ENCODE measurements at places on chromosomes 3 and 15.

DNA sequence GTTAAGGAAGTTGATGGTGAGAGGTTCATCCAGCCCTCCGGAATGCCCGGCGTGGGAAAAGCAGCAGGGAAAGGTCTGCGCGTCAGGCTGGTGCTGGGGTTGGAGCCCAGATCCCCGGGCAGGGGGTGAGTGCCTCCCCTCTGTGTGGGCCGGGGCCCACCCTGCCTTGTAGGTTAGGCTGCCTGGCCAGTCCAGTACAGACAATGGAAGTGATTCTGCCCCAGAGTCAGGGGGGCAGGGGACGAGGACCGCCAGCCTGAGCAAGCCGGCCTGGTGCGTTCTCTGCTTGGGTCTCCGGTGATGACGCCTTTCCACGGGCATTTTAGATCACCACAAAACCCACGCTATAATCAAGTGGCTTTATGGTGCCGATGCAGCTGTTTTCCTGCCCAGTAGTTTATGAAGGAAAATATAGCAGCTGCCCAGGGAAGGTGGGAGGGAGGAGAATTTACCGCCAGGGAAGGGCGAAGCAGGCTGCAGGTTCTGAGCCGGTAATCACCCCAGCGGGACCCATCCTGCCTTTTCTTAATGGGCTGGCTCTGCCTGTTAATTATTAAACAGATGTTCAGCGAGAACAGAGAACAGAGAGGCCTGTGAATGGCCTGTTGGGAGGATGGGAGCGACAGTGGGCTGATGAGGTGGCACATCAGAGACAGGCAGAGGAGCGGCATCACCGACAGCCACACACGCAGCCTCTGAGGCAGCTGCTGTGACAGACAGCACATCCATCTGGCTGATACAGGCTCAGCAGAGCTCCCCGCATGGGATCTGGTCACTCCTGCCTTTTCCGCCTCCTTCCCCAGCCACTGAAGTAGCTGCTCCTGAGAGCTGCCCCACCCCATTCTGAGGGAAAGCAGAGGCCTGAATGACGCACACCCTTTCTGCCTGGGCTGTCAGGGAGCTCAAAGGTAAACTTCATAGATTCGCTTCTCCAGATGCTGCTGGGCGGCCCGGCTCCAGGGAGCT, 35.2 kb downstream of the BDH1 start:
- DNase-seq: no peak

DNA sequence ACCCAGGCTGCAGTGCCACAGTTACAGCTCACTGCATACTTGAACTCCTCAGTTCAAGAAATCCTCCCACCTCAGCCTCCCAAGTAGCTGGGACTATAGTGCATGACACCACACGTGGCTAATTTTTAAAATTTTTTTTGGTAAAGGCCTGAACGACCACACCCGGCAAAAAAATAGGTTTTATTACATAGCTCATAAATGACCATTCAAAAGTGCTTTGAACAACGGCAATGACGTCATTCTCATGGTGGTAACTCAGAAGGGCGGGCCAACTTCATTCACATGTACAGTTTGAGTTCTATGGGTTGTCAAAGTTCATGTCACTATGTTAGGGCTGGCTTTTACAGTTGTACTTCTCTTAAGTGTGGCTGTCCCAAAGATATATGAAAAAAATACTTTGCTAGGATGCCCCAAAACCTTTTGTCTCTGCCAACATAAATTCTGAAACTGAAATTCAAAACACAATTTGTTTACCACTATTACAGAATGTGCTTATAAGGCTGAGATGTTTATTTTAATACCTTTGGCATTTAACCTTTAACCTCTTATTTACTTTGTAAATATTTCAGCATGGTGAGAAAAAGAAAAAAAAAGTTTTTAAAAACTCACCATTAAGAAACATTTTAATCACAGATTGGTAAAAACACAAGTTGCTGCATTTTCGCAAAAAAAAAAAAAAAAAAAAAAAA, 6.2 kb downstream of the MYO1E start:
- DNase-seq: no peak

GRCh38 chr15:67979281-67979680, 74.8 kb upstream of the PIAS1 start:
- no peak for DNase-seq

DNA sequence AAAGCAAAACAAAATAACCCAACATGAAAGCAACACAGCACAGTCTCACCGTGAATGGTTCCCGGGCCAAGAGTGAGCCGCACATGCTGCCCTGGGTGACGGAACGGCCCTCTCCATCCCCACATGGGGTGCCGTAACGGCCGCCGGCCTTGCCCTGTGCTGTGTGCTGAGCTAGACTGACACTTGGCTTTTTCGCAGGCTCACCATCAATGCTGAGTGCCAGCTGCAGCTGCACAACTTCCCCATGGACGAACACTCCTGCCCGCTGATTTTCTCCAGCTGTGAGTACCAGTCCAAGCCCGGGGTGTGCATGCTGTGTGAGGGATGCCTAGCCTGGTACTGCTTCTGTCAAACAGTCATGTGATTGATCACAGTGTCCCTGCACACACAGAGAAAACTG, 357.6 kb downstream of the GABRG3 start:
- no peak for DNase-seq

DNA sequence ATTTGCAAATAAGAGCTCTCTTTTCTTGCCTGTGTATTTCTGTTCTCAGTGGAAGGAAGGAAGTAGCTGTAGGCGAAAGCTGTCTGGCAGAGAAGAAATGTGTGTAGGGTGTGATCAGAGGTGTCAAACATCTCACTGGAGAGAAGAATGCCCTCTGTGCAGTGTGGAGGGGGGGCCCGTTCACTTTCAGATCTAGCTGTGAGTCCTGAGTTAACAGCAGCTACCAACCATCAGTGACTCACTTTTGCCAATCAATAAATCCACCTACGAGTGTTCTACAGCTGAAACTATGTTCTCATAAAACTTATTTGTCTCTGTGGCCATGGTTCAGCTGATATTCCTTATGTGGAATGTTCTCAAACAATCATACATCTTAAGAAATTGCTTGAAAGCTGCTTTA, 103.7 kb downstream of the FRMD4B start:
- DNase-seq: peak; percentile 17

GRCh38 chr3:134928819-134929218, 133.8 kb downstream of the EPHB1 start:
- DNase-seq: no peak

DNA sequence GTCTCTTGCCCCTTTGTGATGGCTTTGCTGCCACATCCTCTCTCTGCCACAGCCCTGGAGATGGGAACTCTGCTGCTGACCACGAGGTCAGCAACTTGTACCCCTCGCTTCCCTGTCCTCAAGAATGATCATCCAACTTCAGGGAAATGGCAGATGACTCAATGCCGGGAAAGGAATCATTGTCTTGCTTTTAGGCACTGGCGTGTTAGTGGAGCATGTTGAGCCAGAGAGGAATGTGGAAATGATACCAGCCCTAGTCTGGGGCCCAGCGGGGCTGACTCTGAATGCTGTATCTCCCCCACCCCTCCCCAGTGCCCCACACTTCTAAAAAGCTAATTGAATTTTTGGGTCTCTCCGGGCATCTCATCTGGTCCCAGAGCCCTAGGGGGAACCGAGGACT, 184.9 kb upstream of the BHLHE40 start:
- no peak for DNase-seq

DNA sequence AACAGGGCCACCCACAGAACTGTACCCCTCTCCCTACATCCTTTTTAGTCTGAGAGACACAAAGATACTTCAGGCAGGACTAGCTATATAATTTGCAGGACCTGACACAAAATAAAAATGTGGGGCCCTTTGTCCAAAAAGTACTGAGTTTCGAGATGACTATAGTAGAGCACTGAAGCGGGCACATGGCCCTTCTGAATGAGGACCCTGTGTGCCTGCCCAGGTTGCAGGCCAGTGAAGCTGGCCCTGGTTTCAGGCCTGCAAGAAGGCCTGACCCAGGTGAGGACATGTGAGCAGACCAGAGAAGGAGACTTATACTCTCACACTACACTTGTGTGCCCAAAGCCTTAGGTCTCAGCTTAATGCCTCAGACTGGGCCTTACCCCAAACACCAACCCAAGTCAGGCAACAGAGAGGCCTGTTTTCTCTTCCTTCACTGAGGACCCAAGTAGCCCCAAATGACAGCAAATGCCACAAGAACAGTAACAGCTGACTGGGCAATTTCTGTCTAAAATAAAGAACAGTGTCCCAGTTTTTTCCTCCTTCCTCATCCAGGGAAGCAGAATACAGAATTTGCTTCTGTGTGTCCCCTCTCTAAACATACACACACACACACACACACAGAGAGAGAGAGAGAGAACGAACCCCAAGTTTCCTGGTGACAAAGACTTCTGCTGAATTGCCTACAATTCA, 100.9 kb upstream of the ARHGEF3 start:
- DNase-seq: no peak

DNA sequence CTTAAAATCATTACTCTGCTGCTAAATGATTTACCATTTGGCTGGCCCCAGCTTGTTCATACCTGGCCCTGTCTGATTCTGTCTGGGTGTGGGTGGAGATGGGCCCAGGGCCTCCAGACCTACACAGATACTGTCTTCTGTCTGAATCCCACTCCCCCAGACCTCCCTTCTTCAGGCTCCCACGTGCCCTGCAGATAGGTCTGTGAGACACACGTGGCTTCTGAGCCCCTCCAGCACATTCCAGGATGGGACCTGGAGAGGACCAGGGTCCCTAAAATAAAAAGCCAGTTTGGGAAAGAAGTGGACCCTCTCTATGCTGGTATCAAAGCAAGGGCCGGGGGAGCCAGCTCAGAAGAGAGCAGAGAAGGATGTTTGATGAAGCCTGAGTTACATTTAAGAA, 14.6 kb upstream of the CEMIP start:
- DNase-seq: no peak

- no peak for DNase-seq
Measured at GRCh38 chr15:80183306-80183705, 30.5 kb downstream of the FAH start.

GRCh38 chr3:71026634-71027578, 556.6 kb downstream of the FOXP1 start:
- DNase-seq: no peak

DNA sequence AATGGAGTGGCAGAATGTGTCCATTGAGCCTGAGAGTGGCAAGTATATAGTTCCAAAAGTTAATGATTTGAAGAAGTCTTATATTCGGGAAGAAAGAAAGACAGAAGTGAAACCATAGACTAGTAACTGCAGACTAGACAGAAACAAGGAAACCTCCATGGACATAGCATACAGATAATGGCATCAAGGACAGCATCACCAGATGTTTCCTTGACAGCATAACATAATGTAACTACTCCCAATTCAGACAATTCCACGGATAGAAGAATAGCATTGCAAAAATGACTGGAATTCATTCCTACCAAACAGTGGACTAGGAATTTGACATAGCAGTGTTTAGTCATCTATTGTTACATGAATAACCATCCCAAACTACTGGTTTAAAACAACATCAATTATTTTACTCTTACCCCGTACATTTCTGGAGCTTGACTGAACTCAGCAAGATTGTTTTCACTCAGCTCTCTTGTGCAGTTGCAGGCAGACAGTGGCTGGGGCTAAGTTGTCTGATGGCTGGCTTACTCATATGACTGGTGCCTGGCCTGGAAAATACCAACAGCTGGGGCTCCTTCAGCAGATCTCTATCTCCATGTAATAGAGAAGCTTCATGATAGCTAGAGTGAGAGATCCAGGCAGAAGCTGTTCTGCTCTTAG, 109.7 kb upstream of the GADL1 start:
- no peak for DNase-seq

- no peak for DNase-seq
Measured at GRCh38 chr3:113847247-113847646, 8.7 kb downstream of the GRAMD1C start.

GRCh38 chr3:67325231-67325630, 327.1 kb downstream of the KBTBD8 start:
- no peak for DNase-seq

- no peak for DNase-seq
Measured at GRCh38 chr15:56824175-56824574, 90.9 kb upstream of the ZNF280D start.

DNA sequence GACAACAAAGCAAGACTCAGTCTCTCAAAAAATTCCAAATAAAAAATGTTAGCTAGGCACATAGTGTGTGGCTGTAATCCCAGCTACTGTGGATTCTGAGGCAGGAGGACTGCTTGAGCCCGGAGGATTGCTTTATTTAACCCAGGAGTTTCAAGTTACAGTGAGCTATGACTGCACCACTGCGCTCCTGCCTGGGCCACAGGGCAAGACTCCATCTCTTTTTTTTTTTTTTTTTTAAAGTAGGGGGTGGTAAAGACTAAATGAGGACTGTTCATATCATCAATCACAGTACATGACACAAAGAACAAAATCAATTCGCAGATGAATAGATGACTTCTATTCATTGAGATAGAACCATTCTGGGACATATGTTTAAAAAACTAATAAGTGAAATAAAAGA, 48.1 kb downstream of the ACAP2 start:
- no peak for DNase-seq

DNA sequence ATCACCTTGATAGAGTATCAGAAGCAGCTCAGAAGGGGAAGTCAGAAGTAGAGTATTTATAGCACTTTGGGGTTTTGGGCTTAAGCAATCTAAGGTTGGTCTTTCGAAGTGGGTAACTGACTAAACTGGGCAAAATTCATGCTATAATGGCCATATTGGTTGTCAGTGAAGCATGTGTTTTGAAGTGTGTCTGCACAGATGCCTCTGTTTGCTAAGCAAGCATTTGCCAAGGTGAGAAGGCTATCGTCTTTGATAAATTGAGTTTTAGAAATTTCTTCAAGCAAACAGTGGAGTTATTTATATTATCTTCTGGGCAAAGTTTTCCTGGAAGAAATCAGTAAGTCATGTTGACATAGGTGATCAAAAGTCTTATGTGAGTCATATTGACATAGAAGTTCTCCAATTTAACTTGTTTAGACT, 412.8 kb upstream of the TGFBR2 start:
- DNase-seq: no peak

GRCh38 chr3:197371591-197372046, 73.2 kb upstream of the DLG1 start:
- no peak for DNase-seq

- DNase-seq: no peak
Measured at GRCh38 chr3:118859950-118860349, 174.7 kb downstream of the IGSF11 start.

DNA sequence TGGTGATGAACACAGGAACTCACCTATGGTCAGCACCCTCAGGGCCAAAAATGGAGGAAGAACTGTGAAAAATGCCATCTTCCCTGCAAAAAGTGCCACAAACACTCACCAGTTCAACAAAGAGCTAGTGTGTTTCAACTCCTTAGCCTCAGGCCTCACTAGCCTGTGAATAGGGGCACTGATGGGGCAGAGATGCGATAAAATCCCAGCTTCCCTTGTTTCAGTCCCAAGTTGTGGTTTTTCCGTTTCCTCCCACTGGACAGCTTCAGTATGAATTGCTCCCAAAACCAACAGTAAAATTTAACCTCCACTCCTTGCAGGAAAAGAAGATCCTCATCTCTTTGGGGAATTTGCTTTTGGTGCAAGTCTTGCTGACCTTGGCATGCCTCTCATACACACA, 117.4 kb upstream of the ADAMTS9 start:
- DNase-seq: no peak

DNA sequence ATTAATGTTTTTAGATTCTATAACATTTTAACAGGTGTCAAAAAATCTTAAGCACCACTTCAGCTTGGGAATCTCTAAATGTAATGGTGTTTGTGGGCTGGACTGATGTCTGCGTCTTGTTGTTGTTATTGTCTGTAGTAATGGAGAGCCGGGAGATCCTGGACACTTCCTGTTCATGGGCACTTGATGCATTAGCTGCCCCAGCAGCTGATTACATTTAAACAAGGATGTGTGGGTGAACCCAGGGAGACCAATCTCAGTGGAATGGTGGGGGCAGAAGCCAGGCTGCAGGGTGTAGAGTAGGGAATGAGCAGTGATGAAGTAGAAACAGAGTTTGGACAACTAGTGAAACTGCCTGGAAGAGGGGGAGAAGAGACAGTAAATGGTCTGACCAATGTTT, 7.8 kb downstream of the CCR5AS start:
- DNase-seq: no peak
